ENCODE measurements at places on chromosomes 3 and 15.

DNA sequence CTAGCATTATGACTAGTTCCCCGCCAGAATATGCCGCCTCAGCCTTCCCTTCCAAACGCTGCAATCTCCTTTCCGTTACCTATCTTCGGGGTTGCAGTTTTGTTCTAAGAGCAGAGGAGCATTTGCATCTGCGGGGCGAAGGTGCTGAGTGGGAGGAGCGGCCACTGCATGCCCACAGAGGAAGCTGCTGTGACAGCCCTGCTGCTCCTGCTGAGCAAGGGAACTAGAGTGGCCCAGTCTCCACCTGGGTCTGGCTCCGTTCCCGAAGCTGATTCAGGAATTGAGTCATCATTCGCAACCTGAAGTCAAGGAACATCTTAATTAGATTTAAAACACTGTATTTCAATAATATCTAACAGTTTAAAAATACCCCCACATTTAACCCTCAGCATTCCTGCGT lies 98.2 kb upstream of the TJP1 start:
- DNase-seq, result no peak

GRCh38 chr15:64009798-64010261 lies 36.5 kb downstream of the DAPK2 start:
- peak; percentile 23 for DNase-seq

DNA sequence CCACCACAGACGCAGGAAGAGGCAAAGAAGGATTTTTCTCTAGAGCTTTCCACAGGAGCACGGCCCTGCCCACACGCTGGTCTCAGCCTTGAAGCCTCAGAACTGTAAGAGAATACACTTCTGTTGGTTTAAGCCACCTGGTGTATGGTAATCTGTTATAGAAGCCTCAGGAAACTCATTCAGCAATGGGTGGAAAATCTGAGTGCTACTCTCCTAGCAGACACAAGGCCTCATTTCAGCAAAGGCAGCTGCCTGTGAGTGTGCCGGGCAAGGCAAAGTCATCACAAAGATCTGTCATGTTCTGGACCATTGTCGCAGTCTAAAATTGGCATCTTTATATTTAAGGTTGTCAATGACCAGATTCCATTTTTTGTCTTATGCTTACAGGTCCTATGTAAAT lies 31.0 kb downstream of the ATP10A start:
- DNase-seq, result no peak

GRCh38 chr3:138367911-138368310 lies 19.5 kb downstream of the MRAS start:
- DNase-seq, result no peak

- DNase-seq, result no peak
These were observed 2.8 kb downstream of the MB21D2 start for GRCh38 chr3:192914848-192915247.

DNA sequence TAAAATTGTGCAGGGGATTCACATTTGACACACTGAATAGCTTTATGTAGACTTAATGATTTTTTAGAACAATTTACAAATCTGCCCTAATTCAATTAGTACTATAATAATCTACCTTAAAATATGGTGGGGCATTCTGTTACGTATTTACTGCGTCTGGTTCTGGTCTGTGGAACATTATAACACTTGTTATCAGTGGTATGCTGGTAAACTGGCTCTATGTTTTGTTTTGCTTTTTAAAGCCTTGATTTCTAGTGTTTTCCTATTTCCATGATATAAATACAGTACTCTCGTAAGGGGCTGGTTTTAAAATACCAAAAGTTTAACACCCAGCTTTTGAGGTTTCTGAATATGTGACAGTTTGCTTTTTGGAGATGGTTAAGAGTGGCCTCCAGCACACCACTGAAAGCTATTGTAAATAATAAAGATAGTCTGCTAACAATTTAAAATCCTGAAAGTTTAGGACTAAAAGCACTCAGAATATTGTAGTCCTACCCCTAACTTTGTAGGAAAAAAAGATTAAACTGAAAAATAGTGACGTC lies 65.6 kb upstream of the CD47 start:
- DNase-seq, result no peak

- DNase-seq, result no peak
These were observed 70.4 kb upstream of the GATA2 start for GRCh38 chr3:128563439-128563838.

- DNase-seq, result no peak
These were observed 10.1 kb upstream of the AVEN start for GRCh38 chr15:34049112-34049511.

DNA sequence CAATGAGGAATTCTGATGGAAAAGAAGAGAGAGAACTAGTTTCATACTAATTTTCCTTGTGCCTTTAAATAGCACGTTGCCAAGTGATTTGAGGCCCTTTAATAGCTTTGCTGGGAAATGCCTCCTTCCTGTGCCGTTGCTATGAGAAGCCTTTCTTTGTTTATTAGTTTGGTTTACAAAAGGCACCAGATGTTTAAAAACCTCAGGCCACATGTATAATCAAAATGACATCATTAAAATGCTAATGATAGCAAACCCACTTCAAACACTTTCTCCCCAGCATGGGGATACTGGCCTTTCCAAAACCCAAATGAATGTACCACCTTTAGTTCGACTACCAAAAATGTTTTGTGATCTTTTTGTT lies 50.0 kb upstream of the TBC1D23 start:
- DNase-seq, result peak; percentile 51

DNA sequence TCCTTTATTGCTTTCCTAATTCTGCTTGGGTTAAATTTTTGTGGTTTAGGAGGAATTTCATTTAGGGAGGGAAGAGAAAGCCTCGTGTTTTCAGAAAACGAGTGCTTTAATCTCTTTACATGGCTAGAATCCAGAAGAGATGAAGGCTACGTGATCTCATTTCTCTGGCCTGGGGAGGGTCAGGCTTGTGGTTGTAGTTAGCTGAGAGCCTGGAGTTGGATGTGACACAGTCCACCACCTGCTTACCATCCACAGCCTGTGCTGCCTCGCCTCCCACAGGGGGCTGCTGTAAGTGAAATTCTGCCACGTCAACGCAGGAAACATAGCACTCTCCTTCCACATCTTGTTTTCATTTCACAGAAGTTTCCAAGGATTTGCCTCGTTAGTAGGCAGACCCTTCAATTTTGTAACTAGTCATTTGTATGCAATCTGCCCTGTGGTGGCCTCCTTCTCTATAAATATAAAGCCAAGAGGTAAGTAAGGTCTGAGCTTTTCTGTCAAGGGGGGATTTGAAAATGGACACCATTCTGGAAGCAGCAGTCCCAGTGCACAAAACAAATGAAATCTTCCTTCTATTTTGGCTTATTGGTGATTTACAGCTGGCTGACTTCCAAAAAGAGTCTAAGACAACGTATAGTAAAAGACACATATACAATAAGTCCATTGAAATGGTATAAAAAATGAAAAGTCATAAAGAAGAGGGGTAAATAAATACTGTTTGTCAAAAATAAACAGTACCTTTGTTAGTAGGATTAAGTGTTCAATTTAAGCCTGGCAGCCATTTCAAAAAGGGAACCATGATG lies 3.4 kb downstream of the GXYLT2 start:
- peak; percentile 56 for DNase-seq

- no peak for DNase-seq
These were observed 52.0 kb downstream of the DZIP1L start for GRCh38 chr3:138063416-138063815.

- DNase-seq, result no peak
These were observed 70.6 kb downstream of the MORC1 start for GRCh38 chr3:109047366-109047765.

GRCh38 chr3:27290760-27291159 lies 78.4 kb downstream of the NEK10 start:
- DNase-seq, result no peak

DNA sequence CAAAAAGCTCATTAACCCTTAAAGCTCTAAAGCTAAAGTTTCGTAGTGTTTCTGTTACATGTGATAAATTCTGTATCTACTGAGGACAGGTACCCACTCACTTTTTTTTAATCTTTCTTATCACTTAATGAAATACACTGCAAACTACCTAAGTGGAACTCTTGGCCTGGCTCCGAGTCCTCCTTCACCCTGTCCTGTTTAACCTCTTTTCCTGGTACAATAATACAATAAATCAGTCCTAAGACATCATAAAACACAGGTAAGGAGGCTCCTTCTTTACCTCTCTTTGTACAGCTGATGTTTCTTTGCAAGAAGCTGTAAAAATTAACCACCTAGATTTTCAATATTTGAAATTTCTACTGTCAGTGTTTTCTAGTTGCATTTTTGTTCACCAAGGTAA lies 15.8 kb downstream of the SEMA6D start:
- no peak for DNase-seq

GRCh38 chr15:34993877-34994276 lies 5.8 kb upstream of the ZNF770 start:
- DNase-seq, result no peak

DNA sequence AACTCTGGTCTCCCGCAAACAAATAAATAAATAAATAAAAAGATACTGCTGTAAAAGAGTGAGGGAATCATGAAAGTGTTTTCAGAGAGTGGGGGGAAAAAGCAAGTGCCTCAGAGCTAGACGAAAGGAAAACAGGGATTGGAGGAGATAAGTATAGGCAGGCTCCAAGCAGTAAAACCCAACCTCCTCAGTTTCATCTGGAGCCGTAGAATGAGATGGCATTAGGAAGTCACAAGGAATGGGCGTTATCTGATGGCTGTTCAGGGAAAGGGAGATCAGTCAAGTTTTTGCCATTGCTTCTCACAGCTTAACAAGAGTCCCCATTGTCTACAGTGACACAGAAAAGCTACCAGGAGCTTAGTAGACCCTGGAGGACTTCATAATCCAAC lies 451.5 kb upstream of the PPP2R3A start:
- no peak for DNase-seq

DNA sequence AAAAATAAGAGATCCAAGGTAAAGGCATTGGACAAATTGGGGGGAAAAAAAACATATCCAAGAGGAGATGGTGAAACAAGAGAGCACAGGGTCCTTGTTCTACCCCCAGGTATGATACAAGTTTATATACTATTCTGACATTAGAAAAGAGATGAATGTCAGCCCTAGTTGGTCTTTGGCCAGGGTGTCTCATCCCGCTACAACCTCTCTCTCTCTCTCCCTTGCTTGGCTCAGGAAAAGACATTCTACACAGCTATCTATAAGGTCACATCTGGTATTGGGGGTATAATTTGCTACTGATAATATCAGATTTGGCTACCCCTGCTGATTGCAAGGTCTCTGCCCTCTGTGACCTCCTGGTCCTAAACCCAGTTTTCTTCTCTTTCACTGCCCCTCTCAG lies 117.2 kb downstream of the GOLIM4 start:
- no peak for DNase-seq

DNA sequence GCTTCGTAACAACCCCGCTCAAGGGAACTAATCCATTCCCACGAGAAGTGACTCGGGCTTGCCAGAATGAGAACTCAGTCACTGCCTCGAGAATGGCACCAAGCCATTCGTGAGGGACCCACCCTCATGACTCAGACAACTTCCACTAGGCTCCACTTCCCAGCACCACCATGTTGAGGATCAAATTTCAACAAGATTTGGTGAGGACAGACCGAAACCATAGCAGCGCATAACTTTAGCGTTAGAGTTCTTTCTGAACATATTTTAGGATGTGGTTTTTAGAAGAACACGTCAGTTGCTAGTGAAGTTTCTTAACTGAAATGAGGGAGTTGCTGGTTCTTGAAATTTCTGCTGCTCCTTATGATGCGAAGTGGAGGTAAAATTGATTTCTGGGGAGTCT lies 13.5 kb downstream of the PTPRG start:
- DNase-seq, result peak; percentile 24

DNA sequence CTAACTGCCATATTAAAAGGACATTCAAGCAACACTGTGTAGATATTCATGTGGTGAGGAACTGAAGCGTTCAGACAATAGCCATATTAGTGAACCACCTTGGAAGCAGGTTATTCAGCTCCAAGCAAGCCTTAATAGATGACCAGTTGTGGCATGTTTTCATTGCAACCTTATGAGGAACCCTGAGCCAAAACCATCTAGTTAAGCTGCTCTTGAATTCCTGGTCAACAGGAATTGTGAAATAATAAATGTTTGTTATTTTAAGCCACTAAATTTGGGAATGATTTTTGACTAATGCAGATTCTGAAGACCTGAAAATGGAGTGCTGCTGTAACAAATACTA lies 73.0 kb downstream of the SPRED1 start:
- DNase-seq, result no peak

GRCh38 chr15:87682527-87682926 lies 574.0 kb downstream of the NTRK3 start:
- no peak for DNase-seq

DNA sequence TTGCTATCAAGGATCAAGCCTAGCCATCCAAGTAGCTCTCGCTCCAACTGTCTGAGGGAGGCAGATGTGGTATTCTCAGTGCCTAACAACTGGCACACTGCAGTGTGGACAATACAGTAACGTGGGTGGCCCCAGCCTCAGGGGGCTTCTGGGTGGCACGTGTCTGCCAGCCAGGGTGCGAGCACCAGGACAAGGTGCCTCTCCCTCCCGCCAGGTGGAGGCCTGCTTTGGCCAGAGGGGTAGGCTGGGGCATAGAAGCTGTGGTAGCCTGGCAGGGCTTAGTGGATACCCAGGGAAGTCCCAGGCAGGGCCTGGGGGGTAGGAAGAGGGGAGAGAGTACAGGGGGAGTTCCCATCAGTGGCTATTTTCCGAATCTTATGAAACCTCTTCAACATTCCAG lies 234.0 kb downstream of the PLCL2 start:
- DNase-seq, result no peak

DNA sequence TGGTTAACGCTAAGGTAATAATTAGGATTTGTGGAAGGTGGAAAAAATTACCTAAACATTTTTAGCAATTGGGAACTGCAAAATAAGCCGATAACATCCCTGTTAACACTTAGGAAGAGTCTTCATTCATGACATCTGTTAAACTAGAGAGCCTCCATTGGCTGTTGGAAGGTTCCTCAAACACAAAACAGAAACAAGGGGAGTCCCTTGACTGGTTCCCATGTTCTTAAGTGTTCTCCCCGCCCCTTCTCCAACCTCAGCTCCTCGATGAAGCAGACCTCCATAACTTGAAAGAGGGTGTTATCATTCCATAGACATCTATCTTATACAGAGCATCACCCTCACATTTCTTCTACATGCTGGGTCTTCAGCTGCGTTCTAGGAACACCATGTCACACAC lies 2.5 kb downstream of the SLC22A13 start:
- DNase-seq, result no peak

DNA sequence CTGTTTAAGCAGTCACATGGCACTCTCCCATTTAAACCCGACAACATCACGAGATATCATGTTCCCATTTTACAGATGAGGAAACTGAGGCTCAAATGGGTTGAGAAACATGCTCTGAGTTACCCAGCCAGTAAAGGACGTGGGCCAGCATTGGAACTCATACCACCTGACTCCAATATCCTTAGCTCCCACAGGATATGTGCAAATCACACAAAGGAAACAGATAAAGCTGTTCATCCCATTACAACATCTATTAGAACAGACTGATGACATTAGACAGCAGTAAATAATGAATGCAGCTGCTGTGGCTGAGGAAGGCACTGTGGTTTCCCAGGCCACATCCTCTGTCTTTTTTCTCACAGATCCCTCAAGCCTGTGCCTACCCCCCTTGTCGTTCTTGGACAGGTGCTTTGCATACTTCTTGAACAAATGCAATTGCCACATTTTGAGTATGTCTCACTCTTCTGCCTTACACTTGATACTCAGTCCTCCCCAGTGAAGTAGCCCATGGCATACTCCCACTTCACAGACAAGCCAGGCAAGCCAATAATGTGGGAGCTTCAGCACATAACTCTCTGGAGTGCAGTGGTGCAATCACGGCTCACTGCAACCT lies 17.7 kb downstream of the FRMD4B start:
- peak; percentile 97 for DNase-seq
